ENCODE measurements at places on chromosomes 2 and 18. TPM values are rescaled to one million over a fixed set of nuclear protein-coding genes. Genes with fewer than 3 reads are reported as not detected.
A peak's percentile ranks its signal among the peaks of the same experiment; 100 is the strongest.

PLEKHH2 gene
- total RNA-seq = 0.98 TPM

CLEC4F gene
- not detected for total RNA-seq

SCN1A gene
- total RNA-seq = not detected

TUBB8B gene
- not detected for total RNA-seq

EVX2 gene
- total RNA-seq = not detected

LRATD1 gene
- not detected for total RNA-seq

PDE11A gene
- 0.91 TPM for total RNA-seq

SIX3 gene
- not detected for total RNA-seq

ST6GAL2 gene
- total RNA-seq = not detected

SCN3A gene
- total RNA-seq = 0.38 TPM

LOXHD1 gene
- not detected for total RNA-seq

ALPP gene
- total RNA-seq = 0.84 TPM

TGFA gene
- 1.0 TPM for total RNA-seq

- DNase-seq = no peak
Observed at GRCh38 chr18:36376361-36376760, 78.8 kb downstream of the FHOD3 start.

DNA sequence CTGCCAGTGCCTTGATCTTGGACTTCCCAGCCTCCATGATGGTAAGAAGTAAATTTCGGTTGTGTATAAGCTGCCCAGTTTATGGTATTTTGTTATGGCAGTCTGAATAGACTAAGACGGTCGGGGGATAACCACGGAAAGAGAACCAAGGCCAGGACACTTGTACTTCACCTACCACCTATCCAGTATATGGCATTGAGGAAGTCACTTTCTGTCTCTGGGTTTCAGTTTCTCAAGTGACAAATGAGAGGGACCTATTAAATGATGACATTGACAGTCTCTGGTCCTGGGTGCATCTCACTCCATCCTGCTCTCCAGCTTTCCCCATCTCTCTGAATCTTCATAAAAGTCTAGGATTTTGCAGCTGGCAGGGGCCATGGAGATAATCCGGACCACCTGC lies 183.8 kb upstream of the MSH6 start:
- DNase-seq = no peak

- peak; percentile 9 for DNase-seq
Observed at GRCh38 chr2:6913415-6914157, 3.6 kb upstream of the RNF144A start.

GRCh38 chr2:70615222-70615621 lies 61.6 kb upstream of the TGFA start:
- DNase-seq = no peak

DNA sequence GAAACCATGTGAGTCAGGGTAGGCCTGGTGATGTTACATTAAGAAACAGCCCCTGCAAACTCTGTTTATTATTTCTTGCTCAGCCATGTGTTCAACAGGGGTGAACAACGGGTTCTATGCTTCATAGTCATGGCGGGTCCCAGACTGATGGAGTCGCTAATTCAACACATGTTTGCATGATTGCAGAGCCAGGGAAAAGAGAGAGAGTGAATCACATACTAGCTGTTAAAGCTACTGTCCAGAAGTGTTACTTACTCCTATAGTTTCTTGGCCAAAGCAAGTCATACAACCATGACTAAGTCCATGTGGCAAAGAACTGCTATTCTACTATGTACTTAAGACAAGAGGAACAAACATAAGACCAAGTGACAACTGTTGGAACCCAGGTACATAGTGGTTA lies 241.2 kb upstream of the SKOR2 start:
- DNase-seq = no peak

GRCh38 chr18:36812678-36813077 lies 16.1 kb downstream of the TPGS2 start:
- DNase-seq = no peak

GRCh38 chr2:48755473-48755872 lies at the start of gene LHCGR:
Gene LHCGR (minus strand): TSS chr2:48755724. CDS start chr2:48755671, 53 bp downstream.
- DNase-seq = no peak

GRCh38 chr18:77366720-77367641 lies 117.3 kb downstream of the GALR1 start:
- DNase-seq = peak; percentile 37

GRCh38 chr2:142920571-142920970 lies 43.1 kb downstream of the KYNU start:
- peak; percentile 14 for DNase-seq

DNA sequence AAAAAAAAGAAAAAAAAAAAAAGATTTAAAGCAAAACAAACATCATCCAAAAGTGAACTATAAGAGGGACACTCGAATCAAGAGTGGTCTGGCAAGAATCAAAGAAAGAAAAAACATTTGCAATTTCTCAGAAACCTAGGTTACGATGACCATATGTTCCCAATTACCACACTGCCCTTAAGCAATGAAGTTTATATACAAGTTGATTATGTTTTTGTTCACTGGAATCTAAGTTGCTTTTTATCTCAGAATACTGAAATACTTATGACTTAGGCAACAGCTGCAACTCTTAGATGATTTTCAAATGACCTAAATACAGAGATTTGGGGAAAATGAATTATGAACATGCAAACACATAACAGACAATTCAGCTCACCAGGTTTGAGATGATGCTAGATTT lies 597.1 kb upstream of the CHAC2 start:
- DNase-seq = no peak

DNA sequence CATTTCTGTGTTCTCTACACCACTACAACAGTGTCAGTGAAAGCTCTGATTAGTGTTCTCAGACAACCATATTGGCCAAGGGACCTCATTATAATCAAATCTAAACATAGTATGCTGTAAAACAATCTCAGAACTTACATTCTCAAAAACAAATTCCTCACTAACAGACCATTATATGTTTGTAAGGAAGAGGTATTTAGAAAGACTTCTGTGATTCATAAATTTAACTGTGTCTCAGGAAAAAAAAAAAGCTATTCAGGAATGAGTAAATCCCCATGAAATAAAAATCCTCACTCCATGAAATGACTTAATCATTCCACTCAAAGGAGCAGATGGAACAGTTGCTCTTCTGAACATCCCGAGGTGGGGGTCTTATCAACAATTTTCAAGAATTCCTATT lies 413.0 kb downstream of the CDH2 start:
- no peak for DNase-seq

DNA sequence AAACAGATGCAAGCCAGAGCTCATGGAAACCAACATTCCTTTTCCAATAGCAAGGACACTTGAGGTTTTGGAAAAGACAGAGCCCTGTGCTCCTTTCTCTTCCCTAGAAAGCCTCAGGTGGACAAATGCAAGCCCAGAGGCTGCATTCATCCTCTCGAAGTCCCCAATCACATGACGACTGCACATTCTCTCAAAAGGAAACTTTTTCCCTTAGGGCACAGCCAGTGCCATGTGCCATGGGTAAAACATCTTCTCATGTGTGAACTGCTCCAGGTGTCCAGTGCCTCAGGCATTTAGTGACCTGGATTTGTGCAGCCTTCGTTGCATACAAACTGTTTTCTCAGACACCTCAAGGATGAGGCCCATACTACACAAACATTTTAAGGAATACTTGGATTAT lies 140.7 kb downstream of the LAMA1 start:
- DNase-seq = no peak

- no peak for DNase-seq
Observed at GRCh38 chr2:236558993-236559978, 10.3 kb upstream of the ACKR3 start.

DNA sequence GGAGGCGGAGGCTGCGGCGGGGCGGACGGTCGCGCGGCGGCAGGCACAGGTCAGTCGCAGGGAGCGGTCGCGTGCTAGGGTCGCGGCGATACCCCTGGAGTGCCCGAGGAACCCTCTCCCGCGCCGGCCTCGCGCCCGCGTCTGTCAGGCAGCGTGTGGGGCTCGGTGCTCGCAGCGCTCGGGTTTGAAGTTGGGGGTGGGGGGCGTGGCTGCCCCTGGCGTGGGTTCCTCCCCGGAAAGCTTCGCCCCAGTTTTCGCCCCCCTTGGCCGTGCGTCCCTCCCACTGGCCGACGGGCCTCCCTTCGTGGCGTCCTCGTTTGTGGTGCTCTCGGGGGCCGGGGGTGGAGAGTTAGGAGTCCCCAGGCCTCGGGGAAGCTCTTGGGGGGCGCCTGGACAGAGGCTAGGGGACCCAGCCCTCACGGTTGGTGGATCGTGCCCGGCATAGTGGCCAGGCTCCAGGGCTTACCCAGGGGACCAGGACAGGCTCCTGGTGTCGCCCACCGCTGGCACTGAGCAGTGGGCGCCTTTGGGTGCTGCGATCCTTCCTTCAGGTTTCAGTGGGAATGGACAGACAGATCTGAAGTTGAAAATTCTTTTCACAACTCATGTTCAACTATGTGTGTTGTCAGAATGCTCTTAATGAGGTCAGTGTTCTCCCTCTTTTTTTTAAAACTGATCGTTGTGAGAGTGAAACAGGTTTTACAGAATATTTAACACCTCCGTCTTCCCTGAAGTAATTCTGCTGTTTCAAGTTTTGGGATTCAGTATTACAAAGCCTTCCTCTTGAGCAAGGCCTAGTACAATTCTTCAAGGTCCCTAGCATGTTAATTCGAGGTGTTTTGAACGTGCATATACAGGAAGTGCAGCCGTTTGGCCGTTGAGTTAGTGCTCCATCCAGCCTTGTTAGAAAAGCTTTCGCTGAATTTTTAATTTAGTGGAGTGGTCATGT lies 604 bp downstream of the RALBP1 start:
- DNase-seq = peak; percentile 40

DNA sequence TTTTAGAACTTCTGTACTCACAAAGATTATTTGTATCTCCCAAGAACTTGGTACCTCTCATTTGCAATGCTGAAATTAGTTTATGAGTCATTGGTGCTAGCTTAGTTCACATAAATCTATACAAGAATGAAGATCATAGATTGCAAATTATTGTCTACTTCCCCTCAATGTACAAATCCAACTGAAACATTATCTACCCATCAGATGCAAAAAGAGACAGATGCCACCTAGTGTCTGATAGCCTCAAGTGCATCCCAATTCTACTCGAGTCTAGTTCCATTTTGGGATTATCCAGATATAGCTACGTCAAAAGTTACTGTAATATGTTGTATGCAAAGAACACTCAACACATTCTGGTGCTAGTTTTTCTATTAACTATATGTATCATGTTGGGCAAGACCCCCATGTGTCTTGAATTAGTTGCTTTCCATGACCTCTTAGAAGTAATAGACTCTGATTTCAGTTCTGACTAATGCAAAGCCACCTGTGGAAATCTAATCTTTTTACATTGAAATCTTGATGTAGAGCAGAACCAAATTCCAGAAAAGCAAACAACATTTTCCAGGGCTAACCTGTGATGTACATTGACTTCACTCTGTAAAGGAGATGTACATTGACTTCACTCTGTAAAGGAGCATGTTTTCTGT lies 210.0 kb downstream of the RBM43 start:
- DNase-seq = peak; percentile 58

- no peak for DNase-seq
Observed at GRCh38 chr18:59303006-59303405, 15.4 kb downstream of the CPLX4 start.

DNA sequence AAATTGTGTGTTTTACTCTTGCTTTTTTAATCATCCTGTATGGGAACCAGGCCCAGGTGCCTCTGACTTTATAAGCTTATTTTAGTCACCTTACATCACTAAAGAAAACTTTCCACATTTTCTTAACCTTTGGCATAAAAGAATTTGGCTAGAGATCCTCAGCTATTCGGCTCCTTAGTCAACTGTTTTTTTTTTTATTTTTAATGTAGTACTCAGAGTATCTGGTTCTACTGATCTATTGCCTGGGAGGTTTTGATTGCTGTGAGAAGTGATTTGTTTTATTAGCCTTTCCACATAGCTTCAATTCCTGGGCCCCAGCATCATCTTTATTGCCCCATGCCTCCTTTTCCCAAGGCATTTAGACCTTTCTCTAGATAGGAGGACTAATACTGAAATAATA lies 121.0 kb downstream of the MYO1B start:
- peak; percentile 18 for DNase-seq

- no peak for DNase-seq
Observed at GRCh38 chr2:15797231-15797938, 143.0 kb upstream of the MYCN start.

DNA sequence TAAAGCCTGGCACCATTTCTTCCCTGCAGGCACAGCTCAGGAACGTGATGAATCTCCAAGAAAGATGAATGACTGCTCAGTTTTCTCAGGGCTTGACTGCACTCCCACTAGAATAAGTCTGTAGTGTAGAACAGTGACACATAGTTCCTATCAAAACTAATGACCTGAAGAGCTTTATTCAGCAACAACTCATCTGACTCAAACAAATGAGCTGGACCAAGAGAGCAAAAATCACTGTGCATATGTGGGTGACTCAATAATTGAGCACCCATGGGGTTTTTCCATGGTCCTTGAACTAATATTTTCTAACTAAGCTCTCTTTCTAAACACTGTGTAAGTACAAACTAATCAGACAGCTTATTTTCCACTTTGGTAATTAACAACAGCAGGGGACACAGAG lies 61.1 kb upstream of the XDH start:
- no peak for DNase-seq

DNA sequence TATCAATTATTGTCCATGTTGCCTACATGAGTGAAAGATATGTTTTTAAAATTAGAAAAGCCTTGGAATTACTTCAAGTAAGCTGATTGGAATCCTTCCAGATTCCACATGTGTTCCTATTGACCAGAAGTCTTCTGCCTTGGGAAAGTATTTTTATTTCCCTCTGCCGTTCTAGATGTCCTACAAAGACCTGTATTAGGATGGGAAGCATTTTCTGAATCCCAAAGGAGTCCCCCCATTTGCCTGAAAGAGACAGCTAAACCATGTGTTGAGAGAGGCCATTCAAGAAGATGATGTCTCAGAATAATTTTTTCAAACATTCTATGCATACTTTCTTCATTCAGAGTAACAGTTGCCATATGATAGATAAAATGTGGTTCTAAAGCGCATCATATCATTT lies 19.0 kb upstream of the MYO1B start:
- no peak for DNase-seq

- DNase-seq = no peak
Observed at GRCh38 chr2:67576991-67577390, 179.9 kb downstream of the ETAA1 start.

DNA sequence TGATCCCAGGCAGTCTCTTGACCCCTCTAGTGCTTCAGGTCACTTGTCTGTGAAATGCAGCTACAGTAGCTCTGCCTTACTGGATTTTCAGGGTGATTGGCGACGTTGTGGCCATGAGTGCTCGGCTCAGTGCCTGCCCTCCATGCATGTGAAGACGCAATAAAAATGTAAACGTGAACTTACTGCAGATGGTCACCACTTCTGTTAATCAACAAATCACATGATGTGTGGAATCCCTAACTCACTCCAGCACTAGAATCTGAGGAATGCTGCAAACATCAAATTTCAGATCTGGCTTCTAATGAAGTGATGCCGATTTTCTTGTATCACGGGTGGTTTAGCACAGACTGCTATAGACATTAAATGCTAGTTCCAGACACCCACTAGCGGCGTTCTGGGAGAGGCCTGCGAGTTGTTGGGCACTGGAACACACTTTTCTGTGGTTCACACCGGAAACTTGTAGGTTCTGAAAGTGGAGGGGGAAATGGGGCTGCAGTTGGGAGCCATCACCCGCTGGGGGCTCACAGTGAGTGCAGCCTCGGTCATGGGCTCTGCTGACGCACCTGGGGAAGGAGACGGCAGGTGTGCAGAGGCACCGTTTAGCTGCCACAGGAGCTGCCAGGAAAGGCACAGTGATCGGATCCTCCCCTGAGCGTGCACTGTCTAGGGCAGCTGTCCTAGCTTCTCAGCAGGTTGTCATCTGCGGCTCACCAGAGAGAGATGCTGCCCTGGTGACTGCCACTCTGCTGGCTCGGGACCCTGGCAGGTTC lies 6.5 kb downstream of the CNDP1 start:
- no peak for DNase-seq

GRCh38 chr18:60891936-60892335 lies 441.3 kb upstream of the CDH20 start:
- no peak for DNase-seq

All from A172 (cell line).